Smooth muscle cell of the pulmonary artery (primary cell): ENCODE measurements at places on chromosomes 4 and X. TPM values are rescaled to one million over a fixed set of nuclear protein-coding genes. Genes with fewer than 3 reads are reported as not detected.

Gene PPEF2
- 0.03 TPM in 1 of 2 replicates, not detected in the other for total RNA-seq

Gene HPGDS
- not detected in 2 replicates for total RNA-seq

Gene MAGEA2
- total RNA-seq, result not detected in 2 replicates

Gene TMPRSS11A
- not detected in 2 replicates for total RNA-seq

Gene FTSJ1
- total RNA-seq, result 50.7 and 50.8 TPM in 2 replicates

Gene GLRA2
- total RNA-seq, result not detected in 2 replicates

Gene CLTRN
- 0.13 and 0.36 TPM in 2 replicates for total RNA-seq

Gene LUZP4
- total RNA-seq, result not detected in 2 replicates

Gene GABRG1
- total RNA-seq, result under 0.01 TPM in 1 of 2 replicates, not detected in the other

Gene SSX4B
- total RNA-seq, result not detected in 2 replicates

Gene ZNF182
- total RNA-seq, result 2.8 and 3.1 TPM in 2 replicates

Gene FOXP3
- total RNA-seq, result 0.07 and 0.13 TPM in 2 replicates

Gene ADH1B
- 22.1 and 685 TPM in 2 replicates for total RNA-seq

Gene SORCS2
- total RNA-seq, result 0.33 and 0.53 TPM in 2 replicates

Gene ZCCHC18
- 0.52 and 1.7 TPM in 2 replicates for total RNA-seq

Gene ASB12
- total RNA-seq, result not detected in 2 replicates

Gene GLRA3
- not detected in 2 replicates for total RNA-seq

Gene DCAF8L1
- not detected in 2 replicates for total RNA-seq

Gene RIBC1
- total RNA-seq, result 0.50 and 0.78 TPM in 2 replicates

Gene AMTN
- 0.13 TPM in 1 of 2 replicates, not detected in the other for total RNA-seq

Gene ABCE1
- total RNA-seq, result 130 and 158 TPM in 2 replicates

Gene APELA
- not detected in 2 replicates for total RNA-seq

Gene IBSP
- 1.9 and 2.2 TPM in 2 replicates for total RNA-seq

Gene AADAT
- 2.5 and 2.8 TPM in 2 replicates for total RNA-seq

Gene TNIP3
- 0.20 and 0.26 TPM in 2 replicates for total RNA-seq

Gene SMIM31
- not detected in 2 replicates for total RNA-seq

Gene RGN
- total RNA-seq, result 4.5 and 4.7 TPM in 2 replicates

Gene SLITRK4
- total RNA-seq, result 0.43 and 2.0 TPM in 2 replicates

Gene HTR2C
- not detected in 2 replicates for total RNA-seq

Gene SYN1
- 0.07 and 0.36 TPM in 2 replicates for total RNA-seq

Gene MAGED4
- total RNA-seq, result 53.2 and 60.0 TPM in 2 replicates

Gene STAP1
- not detected in 2 replicates for total RNA-seq

Gene HSFX2
- total RNA-seq, result 0.72 TPM in 1 of 2 replicates, not detected in the other

Gene FABP2
- not detected in 2 replicates for total RNA-seq

Gene SYTL5
- total RNA-seq, result 2.2 and 2.9 TPM in 2 replicates
